ENCODE measurements at places on chromosomes 5 and 9.

GRCh38 chr9:76680716-76681425 lies 83.4 kb upstream of the PCA3 start:
- DNase-seq: no peak

GRCh38 chr9:117073539-117074341 lies 341.1 kb downstream of the ASTN2 start:
- DNase-seq: no peak

- DNase-seq: no peak
Observed at GRCh38 chr5:57956636-57957035, 474.0 kb upstream of the ACTBL2 start.

DNA sequence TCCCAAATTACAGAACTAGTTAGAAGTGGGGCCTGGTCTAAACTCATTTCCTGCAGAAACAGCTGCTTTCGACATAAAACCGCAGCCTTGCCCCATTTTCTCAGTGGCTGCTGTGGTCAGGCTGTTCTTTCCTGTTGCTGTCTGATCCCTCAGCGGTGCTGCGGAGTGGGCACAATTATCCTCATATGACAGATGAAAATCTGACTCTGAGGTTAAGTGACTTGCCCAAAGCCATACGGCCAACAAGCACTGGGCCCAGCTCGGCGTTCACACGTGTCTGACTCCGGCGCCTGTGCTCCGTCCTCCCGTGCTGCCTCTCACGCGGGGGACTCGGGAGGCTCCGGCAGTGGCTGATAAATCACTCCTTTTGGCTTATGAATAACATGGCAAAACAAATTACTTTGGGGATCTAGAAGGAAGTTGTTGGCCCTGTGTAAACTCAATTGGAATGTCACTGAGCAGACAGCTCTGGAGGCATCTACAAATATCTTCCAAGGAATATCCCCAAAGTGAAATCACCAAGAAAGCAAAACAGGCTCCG lies 142.6 kb upstream of the LMX1B start:
- DNase-seq: no peak

DNA sequence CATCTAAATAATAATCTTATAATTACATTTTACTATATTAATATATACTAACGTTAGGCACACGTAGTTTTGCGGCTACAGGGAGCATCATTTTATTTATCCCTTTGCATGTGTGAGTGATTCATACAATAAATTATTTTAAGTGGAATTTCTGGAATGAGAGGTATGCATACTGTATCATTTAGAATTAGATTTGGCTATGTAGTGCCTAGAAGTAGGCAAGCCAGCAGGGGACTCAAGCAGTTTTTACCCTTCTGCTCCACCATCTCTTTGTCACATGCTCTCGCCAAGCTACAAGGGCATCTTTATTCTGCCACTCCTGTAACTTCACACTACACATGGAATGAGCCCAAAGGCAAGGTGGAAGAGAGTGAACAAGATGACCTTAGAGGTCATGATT lies 60.8 kb downstream of the MEGF10 start:
- DNase-seq: no peak

GRCh38 chr9:114938687-114939575 lies 8.5 kb upstream of the TNFSF8 start:
- no peak for DNase-seq

- DNase-seq: no peak
Observed at GRCh38 chr5:94517490-94518488, 100.6 kb downstream of the KIAA0825 start.

DNA sequence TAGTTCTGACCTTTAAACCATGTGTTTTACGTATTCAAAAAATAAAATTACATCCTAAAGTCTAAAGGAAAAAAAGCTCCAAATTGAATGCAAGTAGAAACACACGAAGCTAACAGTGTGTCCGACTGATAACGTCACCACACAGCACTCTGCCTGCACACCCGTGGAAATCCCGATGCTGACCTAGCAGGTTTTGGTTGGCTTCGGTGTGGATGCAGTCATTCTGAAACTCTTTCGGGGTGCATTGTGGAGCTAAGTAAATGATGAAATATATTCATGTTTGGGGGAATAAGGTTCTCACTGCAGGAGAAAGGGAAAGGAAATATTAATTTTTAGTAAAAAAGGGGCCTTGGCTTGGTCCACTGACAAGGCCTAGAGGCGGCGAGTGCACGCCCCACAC lies 2.0 kb downstream of the RASGEF1C start:
- DNase-seq: no peak

DNA sequence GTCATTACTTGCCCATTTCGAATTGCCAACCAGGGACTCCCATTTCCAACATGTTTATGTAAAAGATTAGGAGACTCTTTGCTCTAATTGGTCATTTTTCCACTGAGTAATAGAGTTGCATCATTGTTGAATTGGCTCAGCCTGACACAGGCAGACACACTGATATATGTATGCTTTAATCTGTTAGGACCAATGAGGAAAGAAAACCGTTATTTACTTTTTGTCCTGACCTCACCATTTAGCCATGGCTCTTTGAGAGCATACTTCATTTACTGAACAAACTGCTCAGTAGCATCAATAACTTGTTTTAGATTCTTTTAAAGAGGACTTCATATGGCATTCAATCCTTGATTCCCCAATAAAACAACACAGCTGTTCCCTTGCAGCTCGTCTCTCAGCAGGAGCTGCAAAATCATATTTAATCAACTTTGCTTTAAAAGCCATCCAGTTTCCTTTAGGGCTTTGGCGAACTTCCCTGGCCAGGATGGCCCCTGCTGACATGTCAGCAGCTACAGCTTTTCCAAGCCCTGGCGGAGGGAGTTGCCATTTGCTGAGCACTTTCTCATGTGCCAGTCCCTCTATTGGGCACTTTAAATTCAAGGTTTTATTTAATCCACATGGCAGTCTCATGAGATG lies 251.5 kb upstream of the TNC start:
- DNase-seq: peak; percentile 92

DNA sequence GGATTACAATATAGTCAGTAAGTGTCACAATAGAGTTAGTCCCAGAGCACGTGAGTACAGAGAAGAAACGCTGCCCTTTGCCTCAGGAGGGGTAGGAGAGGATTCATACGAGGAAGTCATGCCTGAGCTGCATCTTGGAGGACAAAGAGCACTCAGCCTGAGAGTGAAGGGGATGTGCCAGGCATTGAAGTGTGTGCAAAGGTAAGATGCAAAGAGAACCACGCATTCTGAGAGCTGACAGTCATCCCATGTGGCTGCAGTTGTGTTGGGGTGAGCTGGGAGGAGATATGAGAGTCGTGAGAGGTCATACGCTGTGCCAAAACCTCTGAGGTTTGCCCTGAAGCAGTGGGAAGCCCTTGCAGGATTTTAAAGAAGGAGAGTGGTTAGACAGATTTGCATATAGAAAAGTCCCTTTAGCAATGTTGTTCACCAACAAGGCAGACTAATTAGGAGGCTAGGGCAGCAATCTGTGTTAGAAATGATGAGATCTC lies 97.5 kb downstream of the PIP5K1B start:
- no peak for DNase-seq

DNA sequence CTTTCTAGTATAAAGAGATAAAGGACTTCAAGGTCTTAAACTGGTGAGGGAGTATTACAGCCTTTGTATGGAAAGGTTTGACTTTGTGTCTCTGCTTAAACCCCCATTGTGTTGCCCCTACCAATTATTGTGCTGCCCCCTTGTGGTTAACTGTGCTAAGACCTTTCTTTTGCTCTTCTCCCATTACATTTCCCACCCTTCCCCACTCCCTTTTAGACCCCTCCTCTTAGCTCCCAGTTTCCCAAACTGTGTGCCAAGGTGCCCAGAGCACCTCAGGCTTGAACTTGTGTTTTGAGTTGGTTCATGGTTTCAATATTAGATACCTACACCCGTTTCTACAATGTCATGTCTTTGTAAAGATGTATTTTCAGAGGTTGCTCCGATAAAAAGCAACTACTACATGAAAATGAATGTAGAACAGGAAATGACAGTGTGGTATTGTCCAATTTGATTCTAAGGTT lies 2.9 kb downstream of the JAK2 start:
- DNase-seq: peak; percentile 57

DNA sequence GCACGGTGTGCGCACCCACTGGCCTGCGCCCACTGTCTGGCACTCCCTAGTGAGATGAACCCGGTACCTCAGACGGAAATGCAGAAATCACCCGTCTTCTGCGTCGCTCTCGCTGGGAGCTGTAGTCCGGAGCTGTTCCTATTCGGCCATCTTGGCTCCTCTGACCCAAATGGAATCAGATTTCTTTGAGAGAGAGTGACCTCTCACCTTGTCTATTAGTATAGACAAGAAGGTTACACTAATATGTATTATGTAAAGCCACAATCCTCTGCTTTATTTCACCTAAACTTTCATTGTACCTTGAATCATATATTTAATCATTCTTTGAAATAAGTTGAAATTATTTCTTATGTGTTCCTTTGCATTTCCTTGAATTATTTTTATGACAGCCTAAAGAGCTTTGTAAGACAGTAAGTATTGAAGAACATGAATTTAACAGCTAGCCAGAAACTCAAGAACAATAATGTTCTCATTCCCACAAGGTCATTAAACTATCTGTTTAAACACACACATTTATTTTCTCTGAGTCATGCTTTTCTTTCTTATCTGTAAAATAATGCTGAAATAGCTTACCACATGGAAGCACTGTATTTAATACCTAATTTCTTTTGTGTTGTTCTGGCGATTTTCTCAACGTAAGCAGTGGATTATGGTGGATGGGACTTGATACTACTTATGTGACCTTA lies 91.8 kb upstream of the DMRTA1 start:
- DNase-seq: no peak

- no peak for DNase-seq
Observed at GRCh38 chr5:160550075-160550474, 128.4 kb downstream of the PTTG1 start.

DNA sequence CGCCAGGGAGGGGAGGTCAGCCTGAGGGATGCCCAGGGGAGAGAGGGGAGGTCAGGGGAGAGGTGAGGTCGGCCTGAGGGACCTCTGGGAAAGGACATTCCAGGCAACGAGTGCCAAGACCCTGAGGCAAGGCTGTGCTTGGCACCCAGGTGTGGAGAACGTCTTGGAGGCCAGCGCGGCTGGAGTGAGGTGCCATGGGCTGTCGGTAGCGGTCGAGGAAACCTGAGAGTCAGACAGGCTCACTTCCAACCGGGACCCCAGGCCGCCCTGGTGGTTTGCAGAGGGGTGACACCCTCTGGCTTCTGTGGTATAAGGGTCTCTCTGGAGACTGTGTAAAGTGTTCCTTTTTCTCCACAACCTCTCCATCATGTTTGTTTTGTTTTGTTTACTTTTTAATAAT lies 82.9 kb downstream of the CACNA1B start:
- DNase-seq: no peak

DNA sequence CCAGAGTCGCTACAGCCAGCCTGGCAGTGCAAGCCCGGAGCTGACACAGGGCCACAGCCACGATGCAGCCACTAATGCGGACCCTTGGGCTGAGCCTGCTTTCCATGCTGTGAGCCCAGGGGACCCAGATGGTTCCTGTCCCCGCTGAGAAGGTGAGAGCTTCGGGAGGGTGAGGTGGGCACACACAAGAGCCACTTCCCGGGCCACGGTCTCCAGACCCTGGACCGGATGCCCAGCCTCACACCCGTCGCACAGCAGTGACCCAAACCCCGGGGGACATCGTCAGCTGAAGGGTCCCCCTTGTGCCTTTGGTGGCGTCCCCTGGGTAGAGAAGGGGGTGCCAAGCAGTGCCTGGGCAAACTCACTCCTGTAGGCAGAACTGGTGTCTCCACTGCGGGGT lies 13.4 kb downstream of the PAEP start:
- no peak for DNase-seq

GRCh38 chr5:100900142-100900795 lies 2.8 kb downstream of the ST8SIA4 start:
- DNase-seq: no peak

GRCh38 chr9:125361837-125362531 lies 100.4 kb downstream of the GAPVD1 start:
- no peak for DNase-seq

- no peak for DNase-seq
Observed at GRCh38 chr9:117304549-117304948, 110.3 kb downstream of the ASTN2 start.

- DNase-seq: no peak
Observed at GRCh38 chr9:71643330-71643729, 125.0 kb downstream of the CEMIP2 start.

GRCh38 chr5:59823420-59823819 lies 70.1 kb downstream of the PDE4D start:
- no peak for DNase-seq

DNA sequence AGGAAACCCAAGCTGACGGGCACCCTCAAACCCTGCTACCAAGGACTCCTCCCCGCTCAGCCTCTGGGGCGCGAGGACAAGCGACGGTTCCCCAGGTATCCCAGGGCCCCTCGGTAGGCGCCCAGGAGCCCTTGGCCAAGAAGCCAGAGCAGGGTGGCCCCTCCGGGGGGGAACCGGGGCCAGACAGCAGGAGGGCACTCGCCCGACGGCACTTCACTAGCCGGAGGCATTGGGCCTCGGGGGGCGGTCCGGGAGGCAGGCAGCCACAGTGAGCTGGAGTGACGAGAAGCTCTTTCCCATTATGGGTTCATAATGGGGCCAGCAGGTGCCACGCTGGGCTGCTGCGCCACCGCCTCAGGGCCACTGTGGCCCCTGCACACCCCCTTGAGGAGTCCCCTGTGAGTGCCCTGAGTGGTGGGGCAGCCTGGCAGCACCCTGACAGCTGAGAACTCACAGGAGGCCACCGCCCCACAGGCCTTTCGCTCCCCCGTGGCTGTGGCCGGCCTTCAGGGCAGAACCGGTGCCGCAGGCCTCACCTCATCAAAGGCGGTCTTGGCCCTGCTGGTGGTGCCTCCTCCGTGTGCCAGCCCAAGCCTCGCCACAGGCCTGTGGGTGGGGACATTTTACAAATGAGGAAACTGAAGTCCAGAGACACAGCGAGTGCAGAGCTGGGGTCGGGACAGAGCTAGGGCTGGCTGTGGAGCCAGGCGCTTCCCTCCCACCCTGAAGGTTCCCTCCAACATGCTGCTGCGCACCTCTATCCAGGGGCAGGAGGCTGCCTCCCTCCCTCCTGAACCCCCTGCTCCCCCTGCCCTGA lies 68.7 kb downstream of the PSMB7 start:
- DNase-seq: no peak

GRCh38 chr9:6673326-6674025 lies 27.9 kb upstream of the GLDC start:
- no peak for DNase-seq

DNA sequence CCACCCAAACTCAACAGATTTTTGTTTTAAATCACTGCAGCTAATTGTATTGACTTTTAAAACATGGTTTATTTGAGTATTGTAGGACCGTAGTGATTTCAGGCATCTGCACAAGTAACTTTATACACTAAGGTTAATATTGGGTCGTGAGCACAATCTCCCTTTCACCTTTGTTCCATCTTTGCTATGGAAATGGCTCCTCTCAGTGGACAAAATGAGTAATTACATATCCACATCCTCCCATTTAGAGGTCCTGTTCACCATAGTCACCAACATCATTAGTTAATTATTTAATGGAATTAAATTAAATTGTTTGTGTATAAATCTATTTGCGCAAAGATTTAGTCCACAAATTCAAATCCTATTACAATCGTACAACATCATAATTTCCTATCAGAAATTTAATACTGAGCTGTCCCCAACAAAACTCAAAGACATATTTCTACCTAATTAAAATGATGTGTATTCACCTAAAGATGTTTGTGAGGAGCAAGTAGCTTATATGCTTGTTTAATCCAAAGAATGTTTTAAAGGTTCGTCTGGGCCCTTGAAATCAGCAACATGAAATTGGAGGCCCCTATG lies 173.0 kb upstream of the DAPK1 start:
- DNase-seq: peak; percentile 52
